ENCODE measurements at places on chromosomes 12 and 14.

DNA sequence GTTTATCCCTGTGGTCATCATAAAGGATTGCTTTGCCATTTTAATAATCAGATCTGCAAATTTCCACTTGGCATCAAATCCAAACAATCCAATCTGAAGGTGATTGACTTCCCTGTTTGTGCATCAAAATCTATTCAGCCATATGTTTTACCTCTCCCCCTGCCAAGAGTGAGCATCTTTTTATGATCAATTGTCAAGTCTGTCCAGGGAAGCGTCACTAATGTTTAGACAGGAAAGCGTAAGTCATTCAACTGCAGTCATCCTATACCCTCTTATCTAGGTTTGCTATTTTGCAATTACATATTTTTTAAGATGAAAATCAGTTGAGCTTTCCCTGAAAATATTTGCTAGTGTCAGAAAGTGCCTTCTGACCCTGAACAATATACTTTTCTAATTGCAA, 1224.1 kb upstream of the SEL1L start:
- no peak for DNase-seq

- peak; percentile 97 for DNase-seq
Observed at GRCh38 chr12:58920102-58920960, at the start of gene LRIG3. Gene LRIG3 (minus strand): TSS chr12:58920504. CDS start chr12:58920235, 269 bp downstream.

GRCh38 chr14:96502621-96503305, 581 bp downstream of the PAPOLA start:
- peak; percentile 67 for DNase-seq

DNA sequence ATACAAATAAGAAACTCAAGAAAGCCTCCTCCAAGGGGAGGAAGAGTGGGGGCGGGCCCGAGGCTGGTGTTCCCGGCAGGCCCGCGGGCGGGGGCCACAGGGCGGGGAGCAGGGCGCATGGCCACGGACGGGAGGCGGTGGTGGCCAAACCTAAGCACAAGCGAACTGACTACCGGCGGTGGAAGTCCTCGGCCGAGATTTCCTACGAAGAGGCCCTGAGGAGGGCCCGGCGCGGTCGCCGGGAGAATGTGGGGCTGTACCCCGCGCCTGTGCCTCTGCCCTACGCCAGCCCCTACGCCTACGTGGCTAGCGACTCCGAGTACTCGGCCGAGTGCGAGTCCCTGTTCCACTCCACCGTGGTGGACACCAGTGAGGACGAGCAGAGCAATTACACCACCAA, 8.7 kb downstream of the DACT1 start:
- DNase-seq, result no peak

- DNase-seq, result peak; percentile 75
Observed at GRCh38 chr12:53190108-53190729, 9.5 kb upstream of the CSAD start.

DNA sequence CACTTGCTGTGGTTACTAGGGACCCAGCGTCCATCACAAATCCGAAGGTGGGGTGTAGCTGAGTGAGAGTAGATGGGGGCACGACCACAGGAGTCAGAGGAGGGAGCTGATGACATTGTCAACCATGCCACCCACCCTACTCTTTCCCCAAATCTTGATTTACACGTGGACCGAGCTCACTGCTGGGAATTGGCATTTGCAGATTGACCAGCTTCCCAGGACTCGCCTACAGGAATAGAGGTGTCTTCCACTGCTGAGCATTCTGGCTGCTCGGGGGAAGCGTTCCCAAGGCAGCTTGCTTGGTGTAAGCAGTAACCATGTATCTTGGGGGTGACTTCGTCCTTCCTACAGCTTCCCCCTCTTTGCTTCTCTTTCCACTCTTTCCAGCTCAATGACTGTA, 353 bp upstream of the PTPRR start:
- no peak for DNase-seq

DNA sequence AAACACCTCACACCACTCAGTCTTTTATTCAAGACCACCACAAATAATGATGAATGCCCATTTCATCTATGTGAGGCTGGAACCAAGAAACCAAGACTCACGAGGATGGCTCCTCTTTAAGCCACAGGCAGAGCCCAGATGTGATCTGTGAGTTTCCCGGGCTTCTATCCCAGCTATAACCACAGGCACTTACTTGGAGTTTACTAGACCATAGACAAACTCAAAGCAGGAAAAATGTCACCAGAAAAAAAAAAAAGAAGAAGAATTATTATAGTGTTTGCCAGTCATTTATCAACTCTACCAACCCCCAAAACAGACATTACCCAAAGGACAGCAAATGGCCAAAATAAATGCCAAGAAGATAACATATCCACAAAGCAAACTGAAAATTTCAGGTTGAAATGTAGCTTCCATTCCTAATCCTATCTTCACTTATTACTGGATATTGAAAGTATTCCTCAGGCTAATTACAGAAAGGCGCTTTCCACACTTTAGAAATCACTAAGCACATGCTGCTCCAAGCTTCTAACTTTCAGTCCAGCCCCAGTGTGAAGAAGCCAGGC, 44.7 kb downstream of the ZFYVE1 start:
- DNase-seq, result no peak
